ENCODE measurements at places on chromosomes 5 and 9. TPM values are rescaled to one million over a fixed set of nuclear protein-coding genes. Genes with fewer than 3 reads are reported as not detected.

The SPATA31A3 gene
- total RNA-seq = not detected

The IRGM gene
- not detected for total RNA-seq

The SLC35A4 gene
- 55.1 TPM for total RNA-seq

The CRHBP gene
- total RNA-seq = 5.4 TPM

The GLDC gene
- 1.7 TPM for total RNA-seq

The OBP2A gene
- not detected for total RNA-seq

The SLC36A3 gene
- not detected for total RNA-seq

The C9orf40 gene
- total RNA-seq = 2.1 TPM

The IL9 gene
- not detected for total RNA-seq

The BARHL1 gene
- total RNA-seq = not detected

The TEX48 gene
- not detected for total RNA-seq

The C5orf52 gene
- total RNA-seq = not detected

The MAT2B gene
- total RNA-seq = 55.0 TPM

The PPP1R2B gene
- total RNA-seq = not detected

The PIP5K1B gene
- 3.3 TPM for total RNA-seq

The SLC34A1 gene
- total RNA-seq = not detected

The CSF2 gene
- total RNA-seq = not detected

The DBH gene
- not detected for total RNA-seq

The SOHLH1 gene
- not detected for total RNA-seq

Data from omental fat pad (tissue), 4 donors.